DMS153 (cell line): ENCODE measurements at places on chromosomes 6 and 20.

DNA sequence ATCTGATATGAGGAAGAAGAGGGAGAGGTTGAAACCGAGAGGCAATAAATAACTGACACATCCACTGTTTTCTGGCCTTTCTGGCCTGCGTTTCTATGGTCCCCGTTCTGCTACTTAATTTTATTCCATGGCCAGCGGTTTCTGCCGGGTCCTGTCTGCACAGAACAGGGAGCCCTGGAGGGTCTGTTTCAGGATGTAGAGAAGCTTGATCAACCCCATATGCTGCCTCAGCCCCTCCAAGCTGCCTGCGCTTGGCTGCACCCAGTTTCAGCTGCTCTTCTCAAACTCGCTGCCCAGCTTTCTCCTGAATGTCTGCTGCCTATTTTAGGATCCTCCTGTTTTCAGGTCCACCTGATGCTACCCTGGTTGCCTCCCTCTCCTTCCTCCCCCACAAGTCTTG is 18.5 kb upstream of the PACSIN1 start:
- no peak for DNase-seq

- no peak for DNase-seq
Measured at GRCh38 chr6:24851086-24851485, 52.4 kb upstream of the ARMH2 start.

DNA sequence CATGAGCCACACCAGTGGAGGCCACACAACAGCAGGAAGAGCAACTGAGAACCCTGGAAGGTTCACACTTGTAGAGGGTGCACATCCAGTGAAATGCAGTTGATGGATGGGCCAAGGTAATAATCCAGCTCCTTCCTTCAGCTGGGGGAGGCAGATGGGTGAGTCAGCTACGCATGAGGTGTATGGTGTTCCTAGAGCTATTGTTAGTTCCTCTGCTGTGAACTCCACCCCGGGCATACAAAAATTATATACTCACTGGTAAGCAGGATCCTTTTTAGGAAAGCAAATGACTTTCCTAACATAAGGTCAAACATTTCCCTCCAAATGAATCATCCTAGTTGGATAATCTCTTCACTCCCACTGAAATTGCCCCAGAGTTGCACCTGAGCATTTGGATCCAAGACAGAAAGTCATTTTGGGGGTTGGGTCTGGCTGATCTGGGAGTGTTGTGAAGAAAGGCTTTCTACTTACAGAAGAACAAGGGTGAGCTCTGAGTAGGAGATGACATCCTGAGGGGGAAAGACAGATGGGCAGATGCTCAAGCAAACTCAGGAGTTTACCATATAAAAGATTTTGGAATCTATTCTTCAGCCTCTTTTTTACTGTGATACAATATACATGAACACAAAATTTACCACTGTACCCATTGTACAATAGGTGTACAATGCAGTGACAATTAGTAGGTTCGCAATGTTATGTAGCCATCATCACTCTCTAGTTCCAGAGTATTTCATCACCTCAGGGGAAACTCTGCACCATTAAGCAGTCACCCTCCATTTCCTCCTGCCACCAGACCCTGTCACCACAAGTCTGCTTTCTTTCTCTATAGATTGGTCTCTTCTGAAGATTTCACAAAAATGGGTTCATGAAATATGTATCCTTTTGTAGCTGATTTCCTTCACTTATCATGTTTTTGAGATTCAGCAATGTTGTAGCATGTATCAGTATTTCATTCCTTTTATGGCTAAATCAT is 11.1 kb downstream of the HLA-F start:
- no peak for DNase-seq

DNA sequence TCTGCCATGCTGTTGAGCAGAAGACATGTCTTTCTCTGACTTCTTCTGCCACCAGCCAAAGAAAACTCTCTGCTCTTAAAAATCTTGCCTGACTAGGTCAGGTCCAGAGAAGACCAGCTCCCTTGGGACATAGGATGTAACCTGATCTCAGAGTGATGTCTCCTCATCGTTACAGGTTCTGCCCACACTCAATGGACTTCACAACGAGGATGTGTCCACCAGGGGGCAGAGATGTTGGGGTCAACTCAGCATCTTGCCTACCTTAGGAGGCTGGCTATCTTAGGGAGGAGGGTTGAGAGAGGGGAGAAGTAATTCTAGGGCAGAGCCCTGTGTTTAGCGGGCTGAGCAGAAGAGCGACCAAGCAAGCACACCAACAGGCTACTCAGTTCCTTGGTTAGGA is 207.6 kb upstream of the CDH4 start:
- DNase-seq: no peak

DNA sequence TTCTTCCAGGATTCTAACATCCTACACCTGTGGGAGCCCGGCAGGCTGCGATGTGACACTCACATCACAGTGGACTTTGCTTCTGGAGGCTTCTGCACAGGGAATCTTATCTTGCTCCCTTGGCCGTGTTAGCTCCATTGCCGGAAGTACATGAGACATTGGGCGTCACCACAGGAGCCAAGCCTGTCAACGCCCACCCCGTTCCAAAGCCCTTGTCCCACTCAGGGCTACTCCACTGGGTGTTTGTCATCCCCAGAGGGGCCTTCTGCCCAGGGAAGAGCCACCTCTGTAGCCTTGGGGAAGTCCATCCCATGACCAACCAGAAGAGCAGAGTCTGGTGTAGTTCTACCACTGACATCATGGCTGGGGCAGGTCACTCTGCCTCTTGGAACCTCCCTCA is 1.7 kb downstream of the RAB44 start:
- no peak for DNase-seq

GRCh38 chr6:43246301-43247113 is 3.2 kb downstream of the TTBK1 start:
- peak; percentile 75 for DNase-seq

DNA sequence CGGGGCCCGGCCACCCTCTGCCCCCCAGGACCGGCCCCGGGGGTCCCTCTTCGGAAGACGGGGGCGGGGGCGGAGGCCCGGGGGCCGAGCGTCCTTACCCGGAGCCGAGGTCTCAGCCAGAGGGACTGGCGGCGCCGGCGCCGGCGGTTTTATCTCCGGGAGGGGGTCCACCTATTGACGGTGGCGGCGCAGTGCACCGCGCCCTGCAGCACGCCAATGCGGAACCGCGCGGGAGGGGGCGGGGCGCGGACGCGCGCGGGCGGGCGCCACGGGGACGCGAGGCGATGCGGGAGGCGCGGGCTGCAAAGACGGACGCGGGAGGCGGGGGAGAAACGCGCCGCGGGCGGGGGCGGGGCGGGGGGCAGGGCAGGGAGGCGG is at the start of gene EEF1A2:
Gene EEF1A2 (minus strand): TSS at position 124 of the 378 bp plus-strand sequence. CDS start 1,320 bp downstream, outside the sequence.
- DNase-seq: no peak

- peak; percentile 69 for DNase-seq
Measured at GRCh38 chr20:1122388-1123315, 4.2 kb downstream of the PSMF1 start.

- peak; percentile 23 for DNase-seq
Measured at GRCh38 chr20:49534255-49534712, 33.7 kb downstream of the PTGIS start.

GRCh38 chr6:159125014-159125609 is 44.1 kb upstream of the FNDC1 start:
- DNase-seq: no peak

GRCh38 chr20:53575481-53576194 is 18.0 kb downstream of the ZNF217 start:
- no peak for DNase-seq

DNA sequence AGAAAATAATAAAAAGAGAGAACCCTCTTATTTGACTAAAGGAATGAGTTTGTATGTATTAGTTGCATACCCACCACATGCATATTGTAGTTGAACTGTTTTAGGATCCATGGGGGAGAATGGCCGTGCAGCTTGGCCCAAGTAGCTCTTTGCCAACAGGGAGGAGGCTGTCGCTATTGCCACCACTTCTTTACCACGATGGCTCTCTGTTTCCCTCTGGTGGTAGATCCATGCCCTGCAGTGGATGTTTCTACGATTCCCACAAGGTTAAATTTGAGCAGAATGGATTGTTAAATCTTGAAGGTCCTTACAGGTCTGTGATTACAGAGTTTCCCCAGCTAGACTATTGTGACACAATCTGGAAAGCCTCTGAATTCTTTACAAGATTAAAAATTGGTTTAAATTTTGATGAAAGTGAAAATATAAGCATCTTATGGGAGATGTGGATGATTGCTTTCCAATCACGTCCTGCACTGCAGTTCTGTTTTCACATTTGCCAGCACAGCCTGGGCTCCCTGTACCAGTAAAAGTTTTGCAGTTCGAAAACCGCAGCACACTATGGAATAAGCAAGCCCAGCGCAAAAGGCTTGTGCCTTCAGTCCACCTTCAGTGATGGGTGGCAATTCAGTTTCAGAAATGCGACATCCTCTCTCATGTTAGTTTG is 34.4 kb upstream of the FNDC1 start:
- peak; percentile 28 for DNase-seq

GRCh38 chr6:161747506-161747905 is 473.6 kb upstream of the AGPAT4 start:
- no peak for DNase-seq

DNA sequence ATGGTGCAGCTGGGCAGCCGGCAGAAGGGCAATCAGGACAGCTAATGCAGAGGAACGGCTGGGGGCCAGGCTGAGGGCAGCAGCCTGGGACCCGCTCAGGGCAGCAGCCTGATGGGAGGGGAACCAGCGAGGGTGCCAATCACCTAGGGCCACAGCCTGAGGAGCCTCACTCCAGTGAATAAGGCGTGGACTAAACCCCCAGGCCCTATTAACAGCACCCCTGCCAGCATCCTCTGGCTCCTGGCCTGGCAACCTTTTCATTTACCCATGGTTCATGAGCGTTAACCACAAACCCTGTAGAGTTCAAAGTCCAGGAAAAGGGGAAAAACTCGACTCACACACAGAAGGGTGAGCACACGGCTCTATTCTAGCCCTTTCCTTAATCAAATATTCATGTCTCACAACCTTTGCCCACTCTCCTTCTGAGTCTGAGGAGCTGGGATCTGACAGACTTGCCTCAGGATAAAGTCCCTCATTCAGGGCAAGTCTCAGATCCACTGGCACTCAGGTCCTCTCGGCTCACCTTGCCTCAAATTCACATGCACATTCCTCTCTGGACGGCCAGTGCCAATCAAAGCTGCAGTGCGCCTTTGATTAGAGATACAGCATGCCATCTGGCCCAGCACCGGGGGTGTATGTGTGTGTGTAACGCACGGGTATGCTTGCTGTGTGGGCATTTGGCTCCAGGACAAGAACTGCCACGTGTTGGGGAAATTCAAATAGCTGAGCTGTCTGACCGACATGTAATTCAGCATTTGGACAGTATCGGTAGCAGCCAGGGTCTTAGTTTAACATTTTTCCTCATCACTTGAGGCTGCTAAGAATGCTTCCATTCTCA is 86.9 kb upstream of the TRAF3IP2 start:
- no peak for DNase-seq

DNA sequence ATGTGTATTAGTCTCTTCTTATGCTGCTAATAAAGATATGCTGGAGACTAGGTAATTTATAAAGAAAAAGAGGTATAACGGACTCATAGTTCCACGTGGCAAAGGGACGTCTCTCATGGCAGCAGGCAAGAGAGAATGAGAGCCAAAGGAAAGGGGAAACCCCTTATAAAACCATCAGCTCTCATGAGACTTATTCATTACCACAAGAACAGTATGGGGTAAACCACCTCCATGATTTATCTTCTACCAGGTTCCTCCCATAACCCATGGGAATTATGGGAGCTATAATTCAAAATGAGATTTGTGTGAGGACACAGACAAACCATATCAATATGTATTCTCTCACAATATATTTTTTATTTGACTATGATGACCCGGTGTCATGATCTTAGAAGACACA is 109.1 kb downstream of the UTRN start:
- no peak for DNase-seq

- DNase-seq: no peak
Measured at GRCh38 chr6:100479179-100480035, 14.7 kb upstream of the SIM1 start.

- DNase-seq: no peak
Measured at GRCh38 chr20:31704225-31705119, 18.2 kb downstream of the BCL2L1 start.

DNA sequence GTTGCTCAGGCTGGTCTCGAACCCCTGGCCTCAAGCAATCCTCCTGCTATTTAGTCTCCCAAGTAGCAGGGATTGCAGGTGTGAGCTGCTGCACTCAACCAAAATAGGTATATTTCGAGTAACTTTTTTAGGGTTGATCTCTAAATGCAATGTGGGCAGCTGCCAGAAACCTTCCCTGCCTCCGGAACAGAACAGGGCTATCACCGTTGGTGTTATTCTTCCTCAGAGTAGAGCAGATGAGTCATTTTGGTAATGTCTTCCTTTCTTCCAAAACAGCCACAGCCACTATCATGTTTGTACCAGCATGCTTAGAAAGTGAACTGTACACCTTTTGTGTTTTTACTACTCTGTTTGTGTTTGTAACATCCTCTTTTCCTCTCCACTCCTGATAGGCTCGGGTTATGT is 44.1 kb downstream of the SNX9 start:
- no peak for DNase-seq

DNA sequence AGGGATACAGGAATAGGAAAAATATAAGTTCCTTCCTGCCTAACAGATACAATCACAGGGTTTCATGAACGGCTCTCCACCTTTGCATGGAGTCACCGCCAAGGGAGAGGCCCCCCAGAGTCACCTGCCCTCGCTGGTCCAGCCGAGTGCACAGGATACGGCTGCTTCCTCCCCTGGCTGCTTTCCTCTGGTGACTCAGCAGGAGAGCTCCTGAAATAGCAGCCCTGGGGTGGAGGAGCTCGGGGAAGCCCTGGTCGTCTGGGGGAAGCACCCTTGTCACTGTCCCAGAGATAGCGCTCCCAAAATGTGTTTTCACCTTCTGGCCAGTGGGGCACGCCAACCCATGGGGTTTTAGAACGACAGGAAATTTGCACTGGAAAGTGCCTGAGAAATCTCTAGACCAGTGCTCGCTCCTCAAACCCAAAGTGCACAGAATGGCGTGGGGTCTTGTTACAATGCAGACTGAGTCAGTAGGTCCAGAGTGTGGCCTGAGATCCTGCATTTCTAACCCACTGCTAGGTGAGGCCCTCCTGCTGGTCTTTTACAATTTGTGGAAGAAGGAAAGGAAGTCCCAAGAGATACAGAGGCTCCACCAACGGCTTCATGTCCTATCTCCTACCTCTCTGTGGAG is 35.9 kb upstream of the FAM50B start:
- DNase-seq: no peak

DNA sequence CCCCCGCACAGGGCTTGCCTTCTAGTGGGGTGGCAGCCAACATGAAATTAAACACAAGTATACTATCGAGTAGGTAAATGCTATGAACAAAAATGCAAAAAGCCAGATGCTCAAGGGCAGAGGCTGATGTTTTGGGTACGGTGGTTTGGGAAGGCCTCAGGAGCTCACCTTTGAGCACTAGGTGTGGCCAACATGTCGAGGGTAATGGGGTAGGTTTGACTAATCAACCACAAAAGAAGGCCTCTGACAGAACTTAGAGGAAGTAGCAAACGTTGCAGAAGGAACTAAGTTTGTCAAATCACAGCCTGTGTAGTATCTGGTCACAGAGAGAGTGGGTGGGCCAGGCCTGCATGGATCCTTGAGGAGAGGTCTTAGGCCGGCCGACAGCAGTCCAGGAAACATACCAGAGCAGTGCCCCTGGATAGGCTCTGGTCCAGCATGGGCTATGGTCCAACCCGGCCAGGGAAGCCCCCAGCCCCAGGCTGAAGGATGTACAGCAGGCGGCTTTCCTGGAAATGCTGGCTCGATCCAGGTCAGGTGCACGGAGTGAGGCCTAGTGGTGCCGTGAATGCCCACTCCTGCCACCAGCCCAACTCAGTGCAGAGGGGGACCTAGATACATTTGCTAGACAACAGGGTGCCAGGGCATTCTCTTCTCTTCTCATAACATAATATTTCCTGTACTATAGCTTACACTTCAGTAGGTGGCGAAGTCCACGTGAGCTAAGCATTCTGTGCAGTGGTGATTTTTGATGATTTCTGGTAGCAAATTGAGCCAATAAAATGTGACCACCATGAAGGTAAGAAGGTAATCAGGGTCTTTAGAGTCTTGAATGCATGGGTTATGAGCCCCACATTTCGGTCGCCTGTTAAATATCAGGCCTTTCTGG is 56.3 kb upstream of the CD93 start:
- no peak for DNase-seq
